CD4-positive, alpha-beta T cell (primary cell): ENCODE measurements at places on chromosomes 1 and 21.

GRCh38 chr1:184210031-184210430 is 158.5 kb downstream of the TSEN15 start:
- DNase-seq, result no peak

DNA sequence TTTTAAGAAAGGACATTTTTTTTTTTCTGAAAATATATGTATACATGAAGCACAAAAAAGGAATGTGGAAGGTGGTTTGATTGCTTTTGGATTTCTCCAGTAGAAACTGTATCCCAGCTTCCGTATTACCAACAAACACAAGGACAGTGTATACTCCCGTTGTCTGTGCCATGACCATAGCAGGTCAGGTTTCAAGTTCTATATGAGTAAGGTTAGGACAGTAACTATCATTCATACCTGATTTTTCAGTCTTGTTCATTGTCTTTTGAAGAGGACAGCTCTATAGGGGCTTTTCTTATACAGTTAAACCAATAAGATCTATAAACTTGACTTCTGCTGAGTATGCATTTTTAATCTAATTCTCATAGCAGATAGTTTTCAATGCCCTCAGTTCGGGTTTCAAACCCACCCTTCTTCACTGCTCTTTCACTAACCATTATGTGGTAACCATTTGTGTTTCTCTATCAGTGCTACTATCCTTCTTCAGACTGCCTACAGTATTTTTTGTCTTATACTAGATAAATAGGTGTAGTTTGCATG is 19.6 kb downstream of the UBAP2L start:
- no peak for DNase-seq

DNA sequence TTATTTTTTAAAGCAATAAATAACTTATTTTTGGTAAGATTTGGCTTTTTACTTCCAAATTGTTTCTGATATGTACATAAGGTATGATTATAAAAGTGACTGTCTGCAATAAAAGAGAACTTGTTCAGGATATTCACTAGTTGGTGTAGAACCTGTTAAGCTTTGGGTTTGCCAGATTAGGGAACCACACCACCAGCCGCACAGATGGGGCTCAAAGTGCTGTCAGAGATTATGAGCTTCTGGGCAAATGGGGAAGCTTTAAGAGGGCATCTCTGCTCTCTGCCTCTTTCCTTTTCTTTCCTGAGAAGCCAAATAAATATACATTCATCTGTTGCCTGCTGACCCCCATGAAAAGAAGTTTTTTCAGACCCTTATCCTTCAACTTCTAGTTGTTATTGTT is 25.4 kb downstream of the IVNS1ABP start:
- DNase-seq, result no peak

DNA sequence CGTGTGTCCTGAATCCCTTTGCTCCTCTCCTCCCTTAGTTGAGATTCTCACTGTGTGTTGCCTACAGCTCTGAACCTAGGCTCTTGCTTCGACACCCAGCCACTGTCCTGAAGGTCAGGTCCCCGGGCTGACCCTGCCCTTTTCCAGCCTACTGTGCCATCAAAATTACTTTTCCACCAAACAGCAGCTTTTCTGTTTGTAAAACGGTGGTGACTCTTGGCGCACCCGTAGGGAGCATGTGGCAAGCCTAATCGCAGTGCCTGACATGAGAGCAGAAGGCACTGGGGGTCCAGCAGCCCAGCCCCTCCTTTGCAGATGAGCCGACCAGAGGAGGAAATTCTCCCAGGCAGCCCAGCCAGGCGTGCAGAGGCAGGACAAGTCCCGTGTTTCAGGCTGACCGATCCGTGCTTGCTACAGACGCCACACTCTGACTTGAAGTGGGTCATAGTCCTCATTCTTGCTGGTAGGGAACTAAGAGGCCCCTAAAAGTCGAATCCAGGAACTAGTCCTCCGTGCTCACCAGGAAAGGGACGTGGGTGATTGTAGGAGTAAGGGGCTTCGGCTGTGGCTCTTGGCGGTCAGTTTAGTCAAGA is 6.8 kb downstream of the GPR137B start:
- no peak for DNase-seq

DNA sequence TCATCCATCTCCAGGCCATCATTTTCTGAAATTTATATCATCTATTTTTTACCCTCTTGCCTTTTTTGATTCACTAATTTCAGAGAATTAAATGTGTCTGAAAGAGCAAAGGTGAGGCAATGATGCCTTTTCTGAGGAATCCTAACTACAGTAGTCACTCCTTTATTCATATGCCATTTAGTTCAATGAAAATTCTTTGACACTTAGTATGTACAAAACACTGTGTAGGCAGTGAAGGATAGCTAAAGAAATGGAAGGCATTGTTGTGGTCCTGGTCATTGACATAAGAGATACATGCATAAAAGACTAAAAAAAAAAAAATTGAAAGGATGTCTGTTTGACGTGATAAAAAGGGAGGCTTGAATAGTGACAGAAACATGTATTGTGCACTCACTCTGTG is 171.9 kb upstream of the BEND5 start:
- no peak for DNase-seq

DNA sequence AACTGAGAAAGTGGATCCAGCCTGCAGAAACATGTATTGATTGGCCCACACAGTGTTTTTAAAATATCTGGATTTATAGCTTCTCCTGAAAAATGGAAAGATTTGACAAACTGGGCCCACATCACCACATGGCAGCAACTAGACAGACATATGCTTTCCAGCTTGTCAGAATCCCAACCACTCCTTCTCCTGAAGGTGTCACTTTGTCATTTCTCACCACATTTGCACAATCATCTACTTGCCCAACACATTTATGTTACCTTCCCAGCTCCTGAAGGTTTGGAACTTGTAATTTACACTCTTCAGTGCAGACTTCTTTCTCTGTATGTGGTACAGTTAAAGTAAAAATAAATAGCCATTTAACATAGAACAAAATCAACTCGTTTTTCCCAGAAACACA is 126.1 kb upstream of the KIAA1614 start:
- no peak for DNase-seq

DNA sequence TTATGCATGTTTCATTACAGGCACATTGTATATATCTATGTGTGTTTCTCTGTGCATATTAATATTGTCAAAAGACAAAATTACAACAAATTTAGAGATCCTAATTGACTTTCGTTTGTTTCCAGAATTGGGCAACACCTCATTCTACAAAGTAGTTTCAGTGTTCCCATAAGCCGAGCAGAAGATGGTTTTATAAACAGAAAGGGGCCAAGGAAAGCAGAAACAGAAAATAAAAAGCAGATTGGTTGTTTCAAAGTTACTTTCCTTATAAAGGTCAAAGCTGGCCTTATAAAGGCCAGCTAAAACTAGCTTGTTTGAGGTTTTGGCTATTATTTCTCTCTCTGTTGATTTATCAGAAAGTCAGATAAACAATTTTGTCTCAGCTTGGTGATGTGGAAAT is 116.2 kb upstream of the FGGY start:
- DNase-seq, result no peak

- DNase-seq, result no peak
Observed at GRCh38 chr1:90143591-90143990, 148.7 kb downstream of the ZNF326 start.

GRCh38 chr21:45088116-45088515 is 13.7 kb downstream of the ADARB1 start:
- DNase-seq, result no peak

DNA sequence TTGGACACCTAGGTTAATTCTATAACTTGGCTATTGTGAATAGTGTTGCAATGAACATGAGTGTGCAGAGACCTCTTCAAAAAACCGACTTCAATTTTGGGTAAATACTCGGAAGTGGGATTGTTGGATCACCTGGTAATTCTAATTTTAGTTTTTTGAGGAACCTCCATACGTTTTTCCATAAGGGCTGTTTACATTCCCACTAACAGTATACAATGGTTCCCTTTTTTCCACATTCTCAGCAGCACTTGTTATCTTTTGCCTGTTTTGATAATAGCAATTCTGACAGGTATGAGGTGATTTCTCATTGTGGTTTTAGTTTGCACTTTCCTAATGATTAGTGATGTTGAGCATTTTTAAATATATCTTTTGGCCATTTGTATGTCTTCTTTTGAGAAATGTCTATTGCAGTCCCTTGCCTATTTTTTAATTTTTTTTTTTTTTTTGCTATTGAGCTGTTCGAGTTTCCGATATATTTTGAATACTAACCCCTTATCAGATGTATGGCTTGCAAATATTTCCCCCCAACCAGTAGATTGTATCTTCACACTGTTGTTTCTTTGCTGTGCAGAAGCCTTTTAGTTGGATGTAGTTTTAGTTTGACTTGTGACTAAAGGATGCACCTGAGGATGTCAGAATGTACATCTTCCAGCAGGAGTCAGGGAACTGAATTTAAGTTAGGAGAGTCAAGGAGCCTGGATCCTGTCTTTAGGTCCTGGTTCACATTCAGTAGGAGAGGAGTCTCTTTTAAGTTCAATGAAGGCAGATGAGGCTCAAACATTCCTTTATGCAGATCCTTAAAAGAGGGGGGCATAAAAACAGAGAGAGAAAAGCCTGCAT is 120.0 kb downstream of the S1PR1 start:
- no peak for DNase-seq

GRCh38 chr1:48939828-48940227 is 163.1 kb upstream of the BEND5 start:
- DNase-seq, result no peak

GRCh38 chr1:162561037-162561615 is 396 bp upstream of the UAP1 start:
- peak; percentile 98 for DNase-seq

GRCh38 chr1:86389307-86389706 is 6.8 kb downstream of the ODF2L start:
- DNase-seq, result peak; percentile 70

DNA sequence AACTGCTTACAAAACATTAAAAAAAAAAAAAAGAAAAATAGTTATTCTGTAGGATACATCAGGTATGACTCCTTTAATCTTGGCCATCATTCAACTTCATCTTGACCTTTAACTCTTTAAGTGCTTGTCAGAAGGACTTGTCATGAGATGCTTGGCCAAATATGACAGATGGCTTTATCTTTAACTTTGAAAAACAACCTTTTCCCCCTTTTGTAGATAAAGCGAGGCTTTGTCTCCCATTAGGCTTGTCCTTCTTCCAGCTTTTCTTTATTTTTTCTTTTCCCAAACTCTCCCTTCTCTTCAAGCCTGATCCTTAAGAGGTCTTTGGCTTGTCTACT is 2.3 kb downstream of the SRSF10 start:
- no peak for DNase-seq
